ENCODE measurements at places on chromosomes 2 and 18. TPM values are rescaled to one million over a fixed set of nuclear protein-coding genes. Genes with fewer than 3 reads are reported as not detected.

GRCh38 chr2:152431370-152432098 is 96.6 kb downstream of the FMNL2 start:
- DNase-seq, result no peak

DNA sequence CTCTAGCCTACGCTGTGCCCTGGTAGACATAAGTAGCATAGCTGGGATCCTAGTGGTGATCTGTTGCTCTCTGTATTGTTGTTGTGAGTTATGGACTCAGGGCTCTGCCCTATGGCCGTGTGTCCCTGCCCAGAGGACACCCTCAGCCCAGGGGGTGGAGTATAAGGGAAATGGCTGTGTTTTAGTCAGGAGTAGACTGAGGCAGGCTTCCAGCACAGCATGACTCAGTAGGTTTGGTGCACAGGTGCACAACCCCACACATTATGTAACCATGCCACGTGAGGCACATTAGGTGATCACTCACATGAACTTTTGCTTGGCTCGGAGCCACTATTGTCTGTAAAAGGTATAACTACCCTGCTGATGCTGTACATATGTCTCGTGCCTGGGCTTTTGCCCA is 59.9 kb upstream of the PEX13 start:
- no peak for DNase-seq

DNA sequence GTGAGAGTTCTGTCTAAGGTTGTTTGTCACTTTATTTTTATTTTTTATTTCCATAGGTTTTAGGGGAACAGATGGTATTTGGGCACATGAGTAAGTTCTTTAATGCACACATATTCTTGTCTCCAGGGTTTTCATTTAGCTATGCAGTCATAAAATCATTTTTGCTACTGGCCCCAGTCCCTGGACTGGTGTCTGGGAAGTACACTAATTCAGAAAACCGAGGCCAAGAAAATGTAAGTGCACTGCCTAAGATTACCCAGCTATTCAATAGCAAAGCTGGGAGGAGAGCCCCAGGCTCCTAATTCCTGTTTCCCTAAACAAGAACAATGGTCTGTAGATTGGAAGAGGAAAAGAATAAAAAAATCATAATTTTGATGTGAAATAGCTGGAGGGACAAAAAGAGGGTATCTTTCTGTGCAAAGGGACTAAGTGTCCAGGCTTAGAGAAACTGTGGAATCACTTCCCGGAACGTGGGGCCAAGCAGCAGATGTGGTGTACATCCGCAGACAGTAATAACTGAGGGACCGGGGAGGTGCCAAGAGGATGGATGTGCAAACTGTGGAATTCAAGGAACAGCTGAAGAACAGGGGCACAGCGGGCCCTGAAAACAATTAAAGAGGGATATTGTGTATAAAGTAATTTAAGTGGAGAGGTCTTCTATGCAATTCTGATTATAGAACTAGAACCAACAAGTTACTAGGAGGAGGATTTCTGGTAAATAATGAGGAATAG is 236.3 kb downstream of the ACKR3 start:
- DNase-seq, result no peak

GRCh38 chr2:239225871-239226561 is 174.8 kb downstream of the HDAC4 start:
- DNase-seq, result no peak

Gene ERICH2
- total RNA-seq, result 1.5 TPM
